Activated B cell treated with CpG ODN at 0.5 μM for 24 hours (primary cell): ENCODE measurements at places on chromosomes 2 and 18. TPM values are rescaled to one million over a fixed set of nuclear protein-coding genes. Genes with fewer than 3 reads are reported as not detected.

Gene RAB6D
- not detected in 2 replicates for total RNA-seq

Gene SERPINB13
- not detected in 2 replicates for total RNA-seq

Gene BOK
- total RNA-seq = 0.10 TPM in 1 of 2 replicates, not detected in the other

Gene CPLX4
- not detected in 2 replicates for total RNA-seq

Gene TACR1
- not detected in 2 replicates for total RNA-seq

Gene EGR4
- total RNA-seq = 0.20 TPM in 1 of 2 replicates, not detected in the other

Gene IL37
- total RNA-seq = not detected in 2 replicates

Gene SF3B6
- total RNA-seq = 70.4 and 71.4 TPM in 2 replicates
